ENCODE measurements at places on chromosomes 13 and 19.

- no peak for DNase-seq
Observed at GRCh38 chr19:51123802-51124201, 904 bp upstream of the SIGLEC9 start.

GRCh38 chr13:30257468-30258099 lies 49.8 kb downstream of the KATNAL1 start:
- no peak for DNase-seq

- DNase-seq, result no peak
Observed at GRCh38 chr13:42741914-42742313, 39.5 kb upstream of the FAM216B start.

- DNase-seq, result no peak
Observed at GRCh38 chr13:43326100-43326499, 302.7 kb downstream of the DNAJC15 start.

DNA sequence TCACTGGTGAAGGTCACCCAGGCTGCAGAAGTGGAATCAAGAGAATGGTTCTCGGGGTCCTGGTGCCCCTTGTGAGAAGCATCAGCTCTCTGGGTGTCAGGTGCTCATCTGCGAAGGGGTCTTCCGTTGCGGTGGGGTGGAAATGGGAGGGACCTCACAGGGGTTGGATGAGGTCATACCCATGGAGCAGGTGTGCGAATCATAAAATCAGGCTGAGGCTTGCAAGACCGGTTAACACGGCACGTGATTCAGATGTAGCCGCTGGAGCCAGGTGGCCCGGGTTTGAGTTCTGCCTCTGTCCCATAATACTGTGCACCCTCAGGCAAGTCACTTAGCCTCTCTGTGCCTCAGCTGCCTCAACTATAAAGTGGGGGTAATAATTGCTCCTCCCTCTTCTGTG lies 3.9 kb upstream of the KLK15 start:
- no peak for DNase-seq

- DNase-seq, result no peak
Observed at GRCh38 chr19:12331211-12331941, 2.1 kb downstream of the ZNF563 start.

DNA sequence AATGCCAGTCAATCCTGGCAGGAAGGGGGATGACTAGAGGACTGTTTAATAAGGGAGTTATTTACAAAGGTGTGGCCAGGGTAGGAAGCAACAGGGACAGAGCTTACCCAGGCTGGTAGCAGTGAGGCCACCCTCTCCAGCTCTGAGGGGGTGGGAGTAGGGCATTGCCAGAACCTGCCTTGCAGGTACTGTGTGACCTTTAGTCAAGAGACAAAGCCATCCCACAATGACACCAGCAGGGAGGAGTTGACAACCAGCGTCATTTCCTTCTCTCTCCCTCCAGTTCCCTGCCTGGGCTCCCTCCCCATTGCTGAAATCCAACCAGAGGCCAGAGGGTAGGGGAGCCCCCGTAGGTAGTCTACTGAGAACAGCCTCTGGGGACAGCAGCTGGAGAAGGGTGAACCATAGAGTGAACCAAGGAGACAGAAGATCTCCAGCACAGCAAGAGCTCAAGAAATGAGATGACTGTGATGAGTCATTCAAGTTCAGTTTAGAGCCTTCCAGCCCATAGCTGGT lies 33.3 kb upstream of the SPATA13 start:
- DNase-seq, result no peak

DNA sequence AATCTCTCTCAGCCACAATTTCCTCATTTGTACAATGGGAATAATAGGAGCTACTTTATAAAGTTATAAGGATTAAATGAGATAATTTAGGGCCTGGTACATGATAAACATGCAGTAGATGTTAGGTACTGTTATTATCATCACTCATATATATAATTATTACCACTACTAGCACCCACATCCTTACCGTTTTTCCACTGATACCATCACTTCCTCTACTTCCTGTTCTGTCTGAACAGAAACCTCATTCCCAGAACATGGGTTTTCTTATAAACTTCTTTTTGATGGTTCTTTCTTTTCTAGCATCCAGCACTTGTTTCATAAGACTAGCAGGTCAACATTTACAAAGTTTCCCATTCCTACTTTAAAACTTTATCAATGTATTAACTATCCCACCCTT lies 6.3 kb downstream of the CDADC1 start:
- DNase-seq, result no peak

DNA sequence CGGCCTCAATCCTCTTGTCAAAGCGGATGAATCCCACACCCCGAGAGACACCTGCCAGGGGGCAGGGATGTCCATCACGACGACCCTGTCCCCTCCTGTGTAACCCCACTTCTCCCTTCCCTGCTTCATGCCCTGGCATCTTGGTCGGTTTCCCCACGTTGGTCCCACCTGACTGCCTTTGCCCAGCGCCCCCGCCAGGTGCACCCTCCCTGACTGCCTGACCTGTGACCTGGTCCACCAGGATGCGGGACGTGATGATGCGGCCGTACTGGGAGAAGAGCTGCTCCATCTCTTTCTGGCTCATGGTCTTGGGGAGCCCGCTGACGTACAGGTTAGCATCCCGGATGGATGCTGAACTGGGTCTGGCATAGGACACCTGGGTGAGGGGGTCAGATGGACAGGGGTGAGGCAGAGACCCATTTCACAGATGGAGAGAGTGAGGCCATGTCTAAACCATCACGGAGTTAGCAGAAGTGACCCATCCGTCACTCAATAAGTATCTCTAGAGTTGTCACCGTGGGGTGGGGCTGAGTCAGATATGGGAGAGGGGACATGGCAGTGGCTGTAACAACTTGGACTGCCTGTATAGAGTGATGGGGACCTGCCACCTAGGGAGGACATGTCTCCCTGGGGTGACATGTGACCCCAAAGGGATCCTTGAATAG lies 22.5 kb downstream of the ELAVL3 start:
- DNase-seq, result no peak

DNA sequence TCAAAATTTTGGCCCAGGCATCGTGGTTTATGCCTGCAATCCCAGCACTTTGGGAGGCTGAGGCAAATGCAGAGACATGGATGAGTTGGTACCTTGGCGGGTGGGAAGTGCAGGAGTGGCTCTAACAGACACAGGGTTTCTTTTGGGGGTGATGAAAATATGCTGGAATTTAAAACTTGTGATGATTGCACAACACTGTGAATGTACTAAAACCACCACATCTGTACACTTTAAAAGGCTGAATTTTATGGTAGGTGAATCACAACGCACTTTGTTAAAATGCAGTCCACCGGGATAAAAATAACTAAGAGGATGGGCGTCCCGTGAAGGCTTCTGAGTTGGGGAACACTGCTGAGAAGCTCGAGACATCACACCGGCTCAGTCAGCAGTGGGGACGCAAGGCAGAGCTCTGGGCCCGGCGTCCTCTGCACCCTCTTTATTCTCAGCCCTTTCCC lies 47.1 kb downstream of the MLLT1 start:
- DNase-seq, result no peak
